ENCODE measurements at places on chromosomes 5 and 9.

DNA sequence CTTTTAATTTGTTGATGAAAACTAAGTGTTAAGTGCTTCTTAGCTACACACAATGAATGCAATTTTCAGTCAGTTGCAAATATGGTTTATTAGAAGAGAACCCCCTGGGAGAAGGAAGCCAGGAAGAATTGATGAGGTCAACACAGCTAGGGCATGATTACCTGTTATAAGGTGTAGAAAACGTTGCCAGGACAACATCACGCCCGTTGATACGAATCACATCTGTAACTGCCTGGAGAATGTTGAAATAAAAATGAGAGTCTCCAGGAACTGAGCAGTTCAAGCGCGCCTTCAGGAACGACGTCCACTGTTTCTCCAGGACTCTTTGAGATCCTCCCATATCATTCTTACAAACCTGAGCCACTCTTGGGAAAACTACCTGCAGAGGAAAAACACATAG is 88.0 kb downstream of the SEMA6A start:
- DNase-seq = no peak

- no peak for DNase-seq
These were observed 208.2 kb downstream of the DAB2IP start for GRCh38 chr9:121859646-121860045.

DNA sequence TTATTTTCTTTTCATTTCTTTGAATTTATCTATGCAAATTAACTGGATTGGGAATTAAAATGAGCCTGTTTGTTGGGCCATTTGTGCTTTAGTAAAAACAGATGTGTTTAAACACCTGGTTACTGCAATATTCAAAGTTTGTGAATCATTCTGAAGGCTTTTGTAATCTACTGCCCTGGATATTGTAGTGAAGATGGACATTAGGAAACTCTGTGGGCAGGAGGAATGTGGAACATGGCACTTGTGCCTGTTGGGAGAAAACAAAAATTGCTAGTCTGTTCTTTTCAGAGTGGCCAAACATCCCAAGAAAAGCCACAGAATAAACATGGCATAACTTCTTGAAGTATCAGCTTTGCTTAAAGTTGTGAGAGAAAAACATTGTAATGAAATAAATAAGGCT is 40.8 kb downstream of the CHSY3 start:
- no peak for DNase-seq

- DNase-seq = no peak
These were observed 30.5 kb upstream of the CKMT2 start for GRCh38 chr5:81202655-81203054.

DNA sequence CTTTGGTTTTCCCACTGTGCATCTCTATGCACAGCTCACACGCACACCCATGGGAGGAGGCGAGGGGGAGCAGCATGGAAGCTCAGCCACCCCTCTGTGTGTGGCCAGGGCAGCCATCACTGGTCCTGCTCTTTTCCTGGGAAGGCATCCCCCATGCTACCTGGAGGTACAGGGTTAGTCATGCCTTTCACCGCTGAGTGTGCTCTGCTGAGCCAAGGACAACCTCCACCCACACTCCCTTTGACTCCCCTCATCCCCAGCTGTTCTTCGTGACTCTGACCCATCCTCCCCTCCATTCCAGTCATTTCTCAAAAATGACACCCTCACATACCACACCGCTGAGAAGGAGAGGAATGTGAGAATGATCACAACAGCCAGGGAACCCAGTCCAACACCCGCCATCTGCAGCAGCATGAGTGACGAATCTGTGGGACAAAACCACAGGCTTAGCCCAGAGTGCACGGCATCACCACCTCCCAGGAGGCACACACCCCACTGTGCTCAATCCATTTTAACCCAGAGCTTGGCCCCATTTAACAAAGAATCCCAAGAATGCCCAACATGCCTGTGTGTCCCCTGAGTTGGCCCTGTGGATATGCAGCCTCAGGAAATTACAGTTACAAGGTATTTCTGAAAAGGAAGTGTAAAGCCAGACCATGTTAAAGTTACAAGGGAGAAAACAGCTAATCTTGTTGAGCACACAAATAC is 133.4 kb downstream of the SUSD1 start:
- peak; percentile 68 for DNase-seq

DNA sequence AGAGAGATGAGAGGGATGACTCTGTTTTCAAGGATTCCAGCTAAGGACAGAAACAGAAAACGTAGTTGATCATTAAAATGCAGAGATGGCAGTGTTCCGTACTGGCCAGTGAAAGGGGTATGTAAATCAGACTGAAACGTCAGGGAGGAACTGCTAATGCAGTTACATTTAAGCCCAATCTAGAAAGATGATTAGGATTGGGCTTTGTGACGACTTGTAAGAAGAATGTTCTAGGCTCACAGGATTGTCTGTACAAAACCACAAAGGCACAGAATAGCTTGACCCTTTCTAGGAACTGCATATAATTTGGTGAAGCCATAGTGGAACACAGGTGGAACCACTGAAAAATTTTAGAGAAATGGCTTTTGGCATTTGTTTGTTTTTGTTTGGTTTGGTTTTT is 55.6 kb upstream of the TESK1 start:
- no peak for DNase-seq

Data from iPS DF 6.9 (cell line).